Spinal cord (tissue), 10 donors: ENCODE measurements at places on chromosomes 6 and 20. TPM values are rescaled to one million over a fixed set of nuclear protein-coding genes. Genes with fewer than 3 reads are reported as not detected.

GRCh38 chr6:14174996-14175395 lies 57.4 kb downstream of the CD83 start:
- no peak overlapping the region for H3K27ac ChIP-seq
- DNase-seq: no peak
- no peak overlapping the region for H3K4me3 ChIP-seq
- no peaks in the 10 kb centered on the region for H3K36me3 ChIP-seq

GRCh38 chr20:52103335-52103912 lies 88.2 kb downstream of the ZFP64 start:
- H3K27me3 ChIP-seq: peaks cover 47% of the 10 kb centered on the region
- no peak for DNase-seq
- peak overlapping the region; percentile 31 for H3K4me3 ChIP-seq
- H3K4me1 ChIP-seq: peaks cover 32% of the 10 kb centered on the region
- no peaks in the 10 kb centered on the region for H3K36me3 ChIP-seq

DNA sequence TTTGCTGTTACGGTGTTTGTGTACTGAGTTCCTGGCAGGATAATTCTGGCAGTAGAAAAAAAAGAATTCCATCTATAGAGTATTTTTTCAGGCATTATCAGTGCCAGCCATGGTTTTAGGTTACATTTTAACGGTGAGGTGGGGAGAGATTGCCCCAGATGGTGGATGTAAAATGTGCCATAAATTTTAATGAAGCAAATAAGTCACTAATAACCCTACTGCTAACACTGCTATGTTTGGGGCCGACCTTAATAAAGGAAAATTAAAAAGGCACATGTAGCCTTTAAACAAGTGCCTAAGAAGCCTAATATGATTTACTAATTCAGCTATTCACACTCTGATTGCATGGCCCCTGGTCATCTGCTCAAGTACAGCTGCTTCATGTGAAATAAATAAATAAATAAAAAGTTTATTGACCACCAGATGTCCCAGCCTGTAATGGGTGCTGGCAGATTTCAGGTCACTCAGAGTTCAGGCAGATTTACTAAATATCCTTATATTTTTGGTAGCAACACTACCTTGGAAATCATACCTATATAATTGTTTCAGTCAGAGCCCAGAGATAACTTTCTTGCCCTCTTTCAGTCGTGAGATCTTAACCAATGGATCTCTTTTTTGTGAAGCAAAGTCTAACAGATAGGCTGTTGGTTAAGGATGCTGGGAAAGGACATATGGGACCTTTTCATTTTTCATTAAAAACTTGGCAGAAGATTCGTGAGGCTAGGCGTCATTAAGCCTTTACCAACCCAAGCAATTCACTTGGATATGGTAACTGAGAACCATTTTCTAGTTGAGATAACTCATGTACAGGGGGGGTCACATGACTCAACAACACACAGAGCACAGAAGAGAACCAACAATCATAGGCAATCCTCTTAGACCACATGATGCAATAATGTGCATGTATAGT lies 495.0 kb upstream of the NRSN1 start:
- H3K4me3 ChIP-seq: no peak overlapping the region
- no peak for DNase-seq
- no peaks in the 10 kb centered on the region for H3K27me3 ChIP-seq
- H3K27ac ChIP-seq: no peak overlapping the region
- no peaks in the 10 kb centered on the region for H3K36me3 ChIP-seq

DNA sequence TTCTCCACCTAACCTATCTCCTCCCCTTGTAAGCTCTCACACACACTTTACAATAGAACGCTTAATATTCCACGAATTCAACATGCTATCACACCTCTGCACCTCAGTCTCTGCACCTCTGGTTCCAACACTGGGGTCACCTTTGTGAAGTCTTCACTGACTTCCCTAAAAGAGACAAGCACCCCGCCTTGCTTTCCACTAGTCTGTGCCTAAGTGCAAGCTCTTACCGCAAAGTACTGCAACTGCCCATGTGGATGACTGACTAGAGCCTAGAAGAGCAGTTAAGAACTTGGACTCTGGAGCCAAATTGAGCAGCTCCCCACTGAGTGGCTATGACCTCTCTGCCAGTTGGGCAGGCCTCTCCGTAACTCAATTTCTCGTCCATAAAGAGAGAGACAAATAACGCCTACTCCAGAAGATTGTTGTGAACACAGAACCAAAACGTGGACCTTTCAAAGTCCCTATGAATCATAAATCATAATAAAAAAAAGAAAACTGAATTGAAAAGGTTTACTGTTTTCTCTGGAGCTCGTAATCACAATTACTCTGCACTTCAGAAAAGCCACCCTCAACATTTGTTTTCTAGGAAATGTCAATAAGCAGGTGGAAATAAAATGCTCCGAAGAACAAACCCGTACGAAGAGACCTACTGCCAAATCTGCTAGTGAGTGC lies 1.2 kb downstream of the IFNGR1 start:
- H3K27me3 ChIP-seq: no peaks in the 10 kb centered on the region
- H3K4me1 ChIP-seq: peaks cover 7% of the 10 kb centered on the region
- peak overlapping the region; percentile 86 for H3K4me3 ChIP-seq
- no peaks in the 10 kb centered on the region for H3K36me3 ChIP-seq
- H3K27ac ChIP-seq: peak overlapping the region; percentile 95
- no peak for DNase-seq

The KCNS1 gene
- total RNA-seq: 6.4 TPM

DNA sequence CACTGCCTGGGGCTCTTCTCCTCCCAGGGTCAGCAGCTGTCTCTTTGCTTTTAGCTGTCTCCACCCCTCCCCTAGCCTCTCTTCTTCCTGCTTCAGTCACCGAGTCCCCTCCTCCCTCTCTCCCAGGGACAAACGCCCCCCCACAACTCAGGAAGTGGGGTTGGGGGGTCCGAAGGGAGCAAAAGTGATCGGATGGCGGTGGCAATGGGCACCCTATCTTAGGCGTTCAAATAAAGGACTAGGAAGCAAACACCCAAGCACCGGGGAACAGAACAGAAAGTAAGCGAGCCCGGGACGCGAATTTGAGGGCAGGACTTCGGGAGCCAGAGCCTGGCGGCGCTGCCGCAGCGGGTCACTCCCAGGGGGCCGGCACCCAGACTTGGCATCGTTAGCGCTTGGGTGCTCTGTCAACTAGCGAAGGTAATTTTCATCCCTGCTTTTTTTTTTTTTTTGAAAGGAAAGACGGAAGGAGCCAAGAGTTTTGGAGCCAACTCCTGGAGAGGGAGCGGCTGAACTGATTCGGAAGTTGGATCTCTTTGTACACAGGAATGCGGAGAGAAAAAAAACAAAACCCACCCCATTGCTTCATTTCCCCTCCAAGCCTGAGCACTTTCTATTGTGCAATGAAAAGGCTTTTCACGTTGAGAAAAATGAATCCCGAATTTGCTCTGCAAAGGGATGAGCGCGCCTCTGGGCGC lies 815 bp upstream of the ITPR3 start:
- peak overlapping the region; percentile 45 for H3K4me3 ChIP-seq
- H3K27me3 ChIP-seq: peaks cover 46% of the 10 kb centered on the region
- peak overlapping the region; percentile 36 for H3K27ac ChIP-seq
- peaks cover 34% of the 10 kb centered on the region for H3K4me1 ChIP-seq
- DNase-seq: peak; percentile 59

GRCh38 chr6:29376003-29376402 lies 912 bp upstream of the OR12D3 start:
- no peaks in the 10 kb centered on the region for H3K36me3 ChIP-seq
- DNase-seq: no peak
- H3K4me3 ChIP-seq: no peak overlapping the region
- no peaks in the 10 kb centered on the region for H3K27me3 ChIP-seq
- no peak overlapping the region for H3K27ac ChIP-seq

GRCh38 chr20:42494290-42494689 lies 695.4 kb downstream of the PTPRT start:
- no peaks in the 10 kb centered on the region for H3K36me3 ChIP-seq
- no peak overlapping the region for H3K4me3 ChIP-seq
- no peak overlapping the region for H3K27ac ChIP-seq

- peak; percentile 47 for DNase-seq
- H3K4me3 ChIP-seq: peak within 1 kb of the TSS; percentile 22
- peaks cover 24% of the 10 kb centered on the region for H3K4me1 ChIP-seq
- H3K36me3 ChIP-seq: no peaks in the 10 kb centered on the region
Measured at GRCh38 chr20:44187054-44187771, at the start of gene JPH2. JPH2 (minus strand) TSS chr20:44187188; CDS start chr20:44186705, 483 bp downstream.

DNA sequence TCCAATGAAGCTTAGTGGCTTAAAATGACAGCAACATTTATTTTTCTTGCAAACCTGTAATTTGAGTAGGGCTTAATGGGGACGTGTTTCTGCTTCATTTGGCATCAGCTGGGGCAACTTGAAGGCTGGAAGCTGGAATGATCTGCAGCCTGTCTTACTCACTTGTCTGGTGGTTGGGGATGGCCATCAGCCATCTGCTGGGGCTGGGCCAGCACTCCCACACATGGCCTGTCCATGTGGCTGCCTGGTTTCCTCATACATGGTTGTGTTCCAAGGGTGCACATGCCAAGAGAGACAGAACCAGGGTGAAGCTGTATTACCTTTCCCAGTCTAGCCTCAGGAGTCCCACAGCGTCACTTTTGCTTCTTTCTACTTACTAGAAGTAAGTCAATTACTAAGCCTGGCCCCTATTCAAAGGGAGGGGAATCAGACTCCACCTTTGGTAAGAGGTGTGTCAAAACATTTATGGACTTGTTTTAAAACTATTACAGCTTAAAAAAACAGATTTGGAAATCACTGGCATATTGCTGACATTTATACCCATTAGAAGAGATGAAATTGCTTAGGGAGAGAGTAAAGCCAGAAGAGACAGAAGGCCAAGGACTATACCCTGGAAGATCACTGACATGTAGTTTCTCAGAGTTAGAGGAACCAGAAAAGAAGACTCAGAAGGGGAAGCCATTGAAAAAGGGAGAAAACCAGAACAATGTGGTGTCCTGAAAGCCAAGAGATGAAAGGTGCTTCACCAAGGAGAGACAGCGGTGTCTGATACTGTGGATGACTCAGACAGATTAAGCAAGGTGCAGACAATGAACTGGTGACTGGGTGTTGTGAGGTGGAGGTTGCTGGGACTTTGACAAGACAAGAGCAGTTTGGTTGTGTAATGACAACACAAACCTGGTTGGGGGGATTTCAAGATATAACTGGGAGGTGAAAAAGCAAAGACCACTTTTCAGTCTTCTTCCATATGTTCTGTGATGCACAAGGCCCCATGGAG lies 345.2 kb downstream of the GJA1 start:
- no peak overlapping the region for H3K4me3 ChIP-seq
- no peaks in the 10 kb centered on the region for H3K4me1 ChIP-seq
- H3K36me3 ChIP-seq: no peaks in the 10 kb centered on the region
